ENCODE measurements at places on chromosomes 11 and 22.

DNA sequence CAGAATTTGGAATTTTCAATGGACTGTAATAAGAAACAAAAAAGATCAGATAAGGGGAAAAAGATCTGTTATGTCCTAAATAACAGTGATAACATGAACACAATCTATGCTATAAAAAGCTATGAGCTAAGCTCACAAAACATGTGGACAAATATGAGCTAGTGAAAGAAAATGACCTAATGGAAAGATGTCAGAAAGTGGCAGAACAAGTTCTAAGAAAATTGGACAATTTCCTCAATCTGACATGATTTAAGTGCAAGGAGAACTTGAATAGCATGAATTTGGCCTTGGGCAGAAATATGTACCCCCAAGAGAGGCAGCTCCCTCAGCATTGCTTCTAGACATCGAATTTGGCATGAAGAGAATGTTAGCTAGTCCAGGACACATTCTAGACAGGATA, 212.0 kb upstream of the PGR start:
- DNase-seq: no peak

GRCh38 chr11:77690649-77691048, 53.1 kb upstream of the CLNS1A start:
- DNase-seq: no peak

- no peak for DNase-seq
Measured at GRCh38 chr11:17811352-17811751, 76.8 kb downstream of the KCNC1 start.

DNA sequence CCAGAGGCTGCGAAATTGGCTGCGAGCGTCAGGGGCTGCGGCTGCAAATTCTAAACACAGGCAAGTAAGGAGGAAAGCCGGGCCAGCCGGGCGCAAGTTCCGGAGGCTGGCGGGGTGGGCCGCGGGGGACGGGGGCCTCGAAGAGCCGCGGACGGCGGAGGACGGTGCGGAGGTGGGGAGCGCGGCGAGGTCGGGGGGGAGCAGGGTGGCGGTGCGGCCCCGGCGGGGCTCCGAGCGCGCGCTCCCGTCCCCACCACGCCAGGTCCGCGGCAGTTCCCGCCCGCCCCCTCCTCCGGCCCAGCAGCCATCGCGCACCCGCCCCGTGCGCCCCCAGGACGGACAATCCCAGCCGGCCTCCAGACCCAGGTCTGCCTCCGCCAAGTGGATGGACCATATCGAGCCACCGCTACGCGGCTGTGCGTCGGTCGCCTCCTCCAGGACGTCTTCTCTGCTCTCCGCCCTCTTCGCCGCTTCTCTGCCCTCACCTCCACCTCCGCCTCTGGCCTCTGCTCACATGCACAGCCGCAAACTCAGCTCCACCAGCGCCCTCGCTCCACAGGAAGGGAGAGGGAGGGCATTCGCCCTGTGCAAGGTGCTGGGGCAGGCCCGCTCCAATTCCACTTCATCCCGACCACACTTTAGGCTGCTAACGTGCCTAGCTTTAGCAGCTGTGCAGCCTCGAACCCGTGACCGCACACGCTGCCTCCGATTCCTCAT, 7.2 kb downstream of the ELFN2 start:
- DNase-seq: peak; percentile 47

- no peak for DNase-seq
Measured at GRCh38 chr11:75400146-75400865, 988 bp downstream of the RPS3 start.

- peak; percentile 74 for DNase-seq
Measured at GRCh38 chr22:19756288-19757128, 4.1 kb upstream of the TBX1 start.

DNA sequence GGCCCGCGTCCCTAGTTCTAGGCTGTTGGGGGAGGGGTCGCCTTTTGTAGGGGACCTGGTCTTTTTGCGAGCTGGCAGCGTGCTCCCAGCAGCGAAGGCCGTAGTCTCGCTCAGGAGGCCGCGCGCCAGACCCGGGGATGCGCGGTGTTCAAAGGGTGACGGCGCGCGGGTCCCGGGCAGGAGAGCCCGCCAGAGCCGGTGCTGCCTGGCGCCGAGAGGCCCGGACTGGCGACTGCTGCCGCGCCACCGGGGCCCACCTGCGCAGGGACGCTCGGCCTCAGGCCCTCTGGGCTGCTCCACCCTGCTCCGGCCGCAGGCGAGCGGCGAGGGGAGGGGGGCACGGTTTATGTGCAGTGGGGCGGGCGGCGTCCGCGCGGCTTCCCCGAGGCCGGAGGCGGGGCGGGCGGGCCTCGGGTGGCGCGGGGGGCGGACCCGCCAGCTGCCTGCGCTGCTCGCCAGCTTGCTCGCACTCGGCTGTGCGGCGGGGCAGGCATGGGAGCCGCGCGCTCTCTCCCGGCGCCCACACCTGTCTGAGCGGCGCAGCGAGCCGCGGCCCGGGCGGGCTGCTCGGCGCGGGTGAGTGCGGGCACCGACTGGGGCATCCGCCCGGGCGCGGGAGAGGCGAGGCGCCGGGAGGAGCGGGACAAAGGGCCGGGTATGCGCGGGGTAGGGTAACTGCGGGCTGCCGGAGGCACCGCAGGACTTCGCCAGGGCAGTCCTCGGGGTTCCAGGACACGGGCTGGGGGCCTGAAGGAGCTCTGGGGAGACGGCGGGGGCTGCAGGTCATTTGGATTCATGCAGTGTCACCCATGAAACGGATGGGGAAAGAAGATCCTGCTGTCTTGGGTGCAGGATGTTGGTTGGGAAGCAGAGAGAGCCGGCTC, at the start of gene PRSS23:
Gene PRSS23, plus strand, starts transcription at position 467 of the 884 bp plus-strand sequence. CDS start 7,102 bp downstream, outside the sequence.
- DNase-seq: peak; percentile 33

DNA sequence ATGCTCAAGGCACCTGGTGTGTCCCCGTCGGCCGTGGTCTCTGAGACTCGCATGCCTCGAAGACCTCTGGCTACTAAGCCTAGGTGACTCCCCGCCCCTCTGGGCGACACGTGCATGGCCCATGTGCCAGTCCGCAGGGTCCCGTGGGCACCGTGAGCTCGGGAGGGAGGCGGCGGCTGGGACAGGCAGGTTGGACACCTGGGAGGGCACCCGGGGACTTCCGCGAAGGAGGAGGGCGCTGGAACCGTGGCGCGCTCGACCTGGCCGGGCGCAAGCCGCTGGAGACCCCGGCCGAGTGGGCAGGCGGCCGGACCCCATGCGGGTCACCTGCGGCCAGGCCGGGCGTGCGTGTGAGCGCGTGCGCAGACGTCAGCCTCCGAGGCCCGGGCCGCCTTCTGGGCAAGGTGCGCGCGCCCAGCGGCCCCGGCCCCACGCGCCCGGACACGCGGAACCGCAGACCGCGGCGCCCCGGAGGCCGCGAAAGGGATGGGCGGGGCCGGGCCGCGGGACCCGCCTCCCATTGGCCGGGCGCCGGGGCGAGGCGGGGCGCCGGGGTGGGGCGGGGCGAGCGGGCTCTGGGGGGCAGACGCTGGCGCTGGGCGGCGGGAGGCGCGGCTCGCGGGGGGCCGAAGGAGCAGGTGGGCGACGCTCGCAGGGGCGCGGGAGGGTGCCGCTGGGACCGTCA, 579 bp upstream of the RASD2 start:
- DNase-seq: peak; percentile 73

DNA sequence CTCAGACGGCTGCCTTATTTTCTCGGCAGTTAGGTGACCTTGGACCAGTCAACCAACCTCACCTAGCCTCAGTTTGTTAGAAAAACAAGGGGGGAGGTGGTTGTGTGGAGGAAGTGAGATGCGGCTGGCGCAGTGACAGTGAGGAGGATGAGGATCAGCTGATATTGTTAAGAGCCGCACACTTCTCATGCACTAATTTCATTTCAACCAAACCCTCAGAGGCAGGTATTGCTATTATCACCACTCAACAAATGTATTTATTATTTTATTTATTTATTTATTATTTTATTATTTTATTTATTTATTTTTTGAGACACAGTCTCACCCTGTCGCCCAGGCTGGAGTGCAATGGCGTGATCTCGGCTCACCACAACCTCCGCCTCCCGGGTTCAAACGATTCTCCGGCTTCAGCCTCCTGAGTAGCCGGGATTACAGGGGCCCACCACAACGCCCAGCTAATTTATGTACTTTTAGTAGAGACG, 2.1 kb downstream of the LGALS1 start:
- no peak for DNase-seq

DNA sequence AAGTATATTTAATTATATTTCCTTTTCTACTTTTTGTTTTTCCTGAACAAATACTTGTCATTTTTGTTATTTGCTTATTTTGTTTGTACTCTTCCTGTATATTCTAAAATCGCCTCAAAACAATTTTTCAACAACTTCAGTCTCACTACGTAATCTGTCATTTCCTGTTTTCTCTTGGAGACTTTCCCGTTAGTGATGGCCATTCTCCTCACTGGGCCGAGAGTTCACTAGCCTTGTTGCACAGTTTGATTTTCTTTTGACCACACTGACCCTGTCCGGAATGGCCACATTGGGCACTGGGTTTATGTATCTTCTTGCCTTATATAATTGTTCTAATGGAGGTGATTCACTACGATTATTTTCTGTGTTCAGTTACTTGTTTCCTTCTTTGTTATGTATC, 726.1 kb downstream of the FAM181B start:
- no peak for DNase-seq

GRCh38 chr11:19818619-19819018, 106.0 kb downstream of the NAV2 start:
- DNase-seq: no peak

GRCh38 chr22:27440304-27440865, 361.2 kb downstream of the MN1 start:
- no peak for DNase-seq

Measured in stimulated activated CD4-positive, alpha-beta T cell treated with anti-CD3 and anti-CD28 coated beads, Interleukin-2, amount 100 ng/mL, for 24 hours (primary cell).